ENCODE measurements at places on chromosomes 3 and 15. TPM values are rescaled to one million over a fixed set of nuclear protein-coding genes. Genes with fewer than 3 reads are reported as not detected.

DNA sequence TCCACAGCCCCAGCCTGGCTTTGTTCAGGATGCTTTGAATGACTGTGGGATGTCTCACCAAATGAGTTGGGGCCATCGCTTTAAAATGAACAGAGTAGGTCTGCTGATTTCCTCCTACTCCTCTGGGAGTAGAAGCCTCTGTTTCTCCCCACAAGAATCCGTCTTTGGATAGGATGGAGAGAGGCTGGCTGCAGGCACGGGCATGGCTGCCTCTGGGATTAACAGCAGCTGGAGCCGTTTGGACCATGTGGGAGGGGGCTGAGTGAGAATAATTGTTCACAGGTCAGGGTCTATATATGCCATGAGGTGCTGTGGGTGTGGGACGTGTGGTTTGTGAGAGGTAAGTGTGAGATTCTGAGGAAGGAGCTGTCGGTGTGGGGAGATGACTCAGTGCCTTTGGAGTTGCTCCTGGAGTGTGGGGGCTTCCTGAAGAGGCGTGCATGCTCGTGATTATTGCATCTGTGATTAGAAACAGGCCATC is 48.0 kb upstream of the APEH start:
- DNase-seq, result peak; percentile 14

GRCh38 chr3:143418391-143418790 is 298.8 kb downstream of the CHST2 start:
- no peak for DNase-seq

GRCh38 chr15:78453447-78453846 is 15.4 kb downstream of the IREB2 start:
- DNase-seq, result no peak

DNA sequence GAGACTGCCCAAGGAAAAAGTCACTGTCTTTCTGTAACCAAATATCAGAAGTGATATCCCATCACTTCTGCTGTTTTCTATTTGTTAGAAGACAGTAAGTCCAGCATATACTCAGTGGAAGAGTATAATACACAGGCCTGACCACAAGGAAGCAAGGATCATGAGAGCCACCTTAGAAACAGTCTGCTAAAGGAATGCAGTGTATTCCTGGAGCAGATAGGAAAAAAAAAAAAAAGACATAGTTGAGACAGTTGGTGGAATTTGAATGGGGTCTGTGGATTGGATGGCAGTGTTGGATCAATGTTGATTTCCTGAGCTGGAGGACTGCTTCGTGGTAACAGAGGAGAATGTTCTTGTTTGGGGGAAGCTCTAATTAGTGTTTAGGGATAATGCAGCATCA is 26.5 kb upstream of the FBXL2 start:
- DNase-seq, result no peak

DNA sequence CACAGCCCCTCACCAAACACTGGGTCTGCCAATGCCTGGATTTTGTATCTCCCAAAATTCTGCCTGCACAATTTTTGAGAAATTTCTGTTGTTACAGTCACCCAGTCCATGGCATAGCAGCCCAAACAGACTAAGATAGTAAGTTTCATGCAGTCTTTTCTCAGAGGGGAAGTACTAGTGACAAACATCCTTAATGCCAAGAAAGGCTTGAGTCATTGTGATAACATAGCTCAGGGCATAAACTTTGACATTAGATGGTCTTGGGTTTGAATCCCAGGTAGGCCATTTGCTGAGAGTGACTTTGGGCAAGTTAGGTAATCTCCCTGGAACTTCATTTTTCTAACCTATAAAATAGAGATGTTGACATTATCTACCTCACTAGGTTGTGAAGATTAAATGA is 36.1 kb upstream of the PFN2 start:
- no peak for DNase-seq

- no peak for DNase-seq
Measured at GRCh38 chr3:14804835-14805780, 13.7 kb upstream of the FGD5 start.

DNA sequence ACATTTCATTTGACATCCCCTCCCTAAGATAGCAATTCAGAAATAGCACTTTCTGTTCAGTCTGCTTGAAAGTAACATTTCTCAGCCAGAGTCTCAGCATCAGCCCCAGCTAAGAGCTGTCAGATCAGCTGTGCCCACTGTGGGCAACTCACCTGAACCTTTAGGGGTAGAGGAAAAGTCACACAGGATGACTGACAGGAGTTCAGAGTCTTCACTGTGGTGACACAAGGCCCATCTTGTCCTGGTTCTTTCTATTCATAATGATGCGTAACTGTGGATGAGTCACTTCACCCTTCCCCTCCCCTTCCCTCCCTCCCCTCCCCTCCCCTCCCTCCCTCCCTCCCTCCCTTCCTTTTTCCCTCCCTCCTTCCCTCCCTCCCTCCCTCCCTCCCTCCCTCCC is 96.1 kb upstream of the RASGRP1 start:
- DNase-seq, result no peak

DNA sequence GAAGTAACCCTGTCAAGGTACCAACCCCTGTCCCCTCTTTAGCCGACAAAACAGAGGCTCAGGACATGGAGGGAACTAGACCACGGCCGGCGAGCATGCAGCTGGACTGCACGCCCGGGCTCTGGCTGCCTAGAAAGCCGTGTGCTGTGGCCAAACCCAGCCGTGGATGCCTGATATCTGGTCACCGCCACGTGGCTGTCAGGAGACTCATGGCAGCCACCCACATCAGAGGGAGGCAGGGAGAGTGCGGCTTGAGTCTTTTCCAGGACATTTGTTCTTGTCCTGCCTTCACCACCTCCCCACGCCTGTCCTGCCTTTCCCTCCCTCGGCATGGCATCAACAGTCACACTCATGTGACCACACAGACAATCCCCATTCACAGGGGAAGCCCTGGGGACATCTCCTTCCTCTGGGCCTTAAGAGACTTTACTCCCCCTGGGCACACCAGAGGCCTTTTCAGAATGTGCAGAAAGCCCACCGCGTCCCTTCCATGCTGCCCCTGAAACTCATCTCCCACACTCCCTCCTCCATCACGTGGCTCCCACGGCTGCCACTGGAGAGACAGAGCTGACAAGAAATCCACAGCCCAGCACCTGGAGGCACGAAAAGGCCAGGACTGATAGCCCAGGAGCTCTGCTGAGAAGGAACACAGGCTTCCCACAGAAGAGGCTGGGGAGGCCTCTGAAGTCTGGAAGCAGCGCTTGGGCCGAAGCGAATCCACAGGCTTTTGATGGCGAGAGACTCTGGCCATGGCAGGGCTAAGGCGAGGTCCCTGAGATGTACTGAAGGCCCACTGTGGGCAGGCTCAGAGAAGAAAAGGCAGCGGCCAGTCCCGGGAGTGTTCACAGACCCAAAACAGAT is 71.2 kb upstream of the IQSEC1 start:
- no peak for DNase-seq

GRCh38 chr15:96586901-96587300 is 256.4 kb downstream of the NR2F2 start:
- no peak for DNase-seq

GRCh38 chr15:31034152-31034551 is 42.7 kb upstream of the MTMR10 start:
- no peak for DNase-seq

Gene CCK
- not detected for total RNA-seq

Gene LSMEM2
- not detected for total RNA-seq

Gene GOLGA8T
- total RNA-seq, result not detected

Gene FETUB
- not detected for total RNA-seq

Gene KCNMB3
- total RNA-seq, result 0.74 TPM
